ENCODE measurements at places on chromosomes 3 and 15.

DNA sequence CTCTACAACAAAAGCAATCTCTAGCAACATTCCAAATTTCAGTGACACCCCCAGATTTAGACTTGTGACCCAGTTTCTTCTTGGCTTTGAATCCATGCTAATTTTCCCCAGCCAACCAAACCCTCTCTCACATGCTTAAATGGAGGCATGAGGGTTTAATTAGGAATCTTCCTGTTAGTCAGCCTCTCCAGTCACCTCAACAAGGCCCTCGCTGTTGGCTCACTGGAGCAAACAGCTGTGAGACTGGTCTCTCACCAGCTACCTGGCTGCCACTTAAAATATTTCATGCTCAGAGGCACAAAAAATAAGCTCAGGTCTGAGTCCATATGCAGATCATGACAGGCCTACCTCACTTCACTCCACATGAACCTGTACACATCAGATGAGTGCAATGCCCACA, 630.4 kb upstream of the ADAMTS9 start:
- DNase-seq = no peak

DNA sequence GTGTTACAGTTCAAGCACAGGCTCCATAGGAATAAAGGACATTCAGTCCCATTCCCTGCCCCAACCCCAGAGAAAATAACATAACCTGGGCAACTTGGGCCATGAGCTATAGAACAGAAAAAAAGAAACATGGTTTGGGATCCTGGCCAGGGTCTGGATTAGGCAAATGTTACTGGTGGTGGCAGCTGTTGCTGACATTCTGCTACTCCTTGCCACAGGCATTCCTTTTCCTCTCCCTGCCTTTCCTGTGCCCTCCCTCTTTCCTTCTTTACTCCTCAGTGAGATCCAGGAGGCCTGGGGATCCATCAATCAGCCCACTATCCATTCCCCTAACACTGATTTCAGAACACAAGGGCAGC, 129.1 kb downstream of the NTRK3 start:
- DNase-seq = no peak

GRCh38 chr3:4533489-4534443, 40.6 kb downstream of the ITPR1 start:
- no peak for DNase-seq

GRCh38 chr15:76343313-76343996, 6.9 kb downstream of the ISL2 start:
- no peak for DNase-seq

- no peak for DNase-seq
Observed at GRCh38 chr3:118960876-118961450, 73.7 kb downstream of the IGSF11 start.

DNA sequence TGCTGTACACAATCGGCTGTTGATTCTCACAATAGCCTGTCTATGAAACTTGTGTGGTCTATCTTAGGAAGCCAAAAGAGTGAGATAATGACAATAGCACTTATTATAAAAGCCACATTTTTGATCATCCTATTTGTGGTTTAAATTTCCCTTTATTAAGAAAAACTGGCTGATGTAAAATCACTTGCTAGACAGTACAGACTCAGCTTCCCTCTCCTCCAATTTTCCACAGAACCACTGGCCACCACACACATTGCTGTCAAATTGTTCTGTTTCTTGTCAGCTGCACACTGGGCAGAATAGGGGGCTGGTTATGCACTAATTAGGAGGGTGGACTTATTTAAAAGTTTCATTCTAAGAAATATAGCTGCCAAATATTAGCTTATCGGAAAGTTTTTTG, 425.9 kb downstream of the EPHA3 start:
- no peak for DNase-seq

- DNase-seq = no peak
Observed at GRCh38 chr3:52532517-52532837, 1.2 kb downstream of the NT5DC2 start.

DNA sequence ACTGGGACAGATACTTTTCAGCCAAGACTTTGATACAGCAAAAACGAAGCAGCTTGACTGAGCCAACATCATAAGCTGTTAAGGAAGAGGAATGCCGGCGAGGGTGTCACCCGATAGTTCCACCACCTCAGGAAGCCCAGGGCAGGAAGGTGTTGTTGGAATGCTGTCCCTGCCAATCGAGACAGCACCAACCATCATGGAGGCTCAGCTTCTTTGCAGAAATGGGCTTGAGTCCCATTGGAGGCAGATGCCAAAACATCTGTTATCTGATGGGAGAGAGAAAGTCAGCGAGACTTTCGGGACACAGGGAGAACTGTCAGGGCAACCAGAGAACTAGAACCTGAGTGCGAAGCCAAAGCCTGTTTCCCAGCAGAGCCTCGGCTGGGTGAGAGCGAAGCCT, 50.7 kb downstream of the CA12 start:
- DNase-seq = no peak

DNA sequence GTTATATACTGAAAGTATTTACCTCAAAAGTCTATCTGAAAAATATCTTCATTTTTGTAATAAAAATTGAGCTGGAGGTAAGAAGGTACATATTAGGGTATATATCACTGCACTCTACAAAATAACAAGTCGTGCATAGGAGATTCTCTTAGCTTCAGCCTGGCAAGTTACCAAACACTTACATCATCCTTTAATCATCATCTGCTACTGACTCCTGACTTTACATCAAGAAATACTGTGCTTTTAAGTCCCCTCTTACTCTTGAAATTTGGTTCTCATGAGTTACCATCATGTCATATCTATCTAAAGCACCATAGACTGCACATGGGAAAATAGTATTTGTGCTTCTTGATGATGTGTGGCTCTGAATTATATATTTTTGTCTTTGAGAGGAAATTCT, 50.8 kb downstream of the LYSMD4 start:
- DNase-seq = no peak

GRCh38 chr3:129001806-129002572, 885 bp downstream of the EFCC1 start:
- no peak for DNase-seq

All from activated T-helper 1 cell treated with anti-CD3 and anti-CD28 coated beads, Interleukin-2, amount 50 U/mL, for 16 hours (primary cell).